ENCODE measurements at places on chromosomes 13 and 19.

GRCh38 chr13:51063909-51064308 lies 47.2 kb downstream of the C13orf42 start:
- DNase-seq = no peak

- DNase-seq = no peak
These were observed 10.4 kb downstream of the SBK2 start for GRCh38 chr19:55526216-55527196.

GRCh38 chr13:98216135-98216565 lies 39.1 kb upstream of the RNF113B start:
- no peak for DNase-seq

DNA sequence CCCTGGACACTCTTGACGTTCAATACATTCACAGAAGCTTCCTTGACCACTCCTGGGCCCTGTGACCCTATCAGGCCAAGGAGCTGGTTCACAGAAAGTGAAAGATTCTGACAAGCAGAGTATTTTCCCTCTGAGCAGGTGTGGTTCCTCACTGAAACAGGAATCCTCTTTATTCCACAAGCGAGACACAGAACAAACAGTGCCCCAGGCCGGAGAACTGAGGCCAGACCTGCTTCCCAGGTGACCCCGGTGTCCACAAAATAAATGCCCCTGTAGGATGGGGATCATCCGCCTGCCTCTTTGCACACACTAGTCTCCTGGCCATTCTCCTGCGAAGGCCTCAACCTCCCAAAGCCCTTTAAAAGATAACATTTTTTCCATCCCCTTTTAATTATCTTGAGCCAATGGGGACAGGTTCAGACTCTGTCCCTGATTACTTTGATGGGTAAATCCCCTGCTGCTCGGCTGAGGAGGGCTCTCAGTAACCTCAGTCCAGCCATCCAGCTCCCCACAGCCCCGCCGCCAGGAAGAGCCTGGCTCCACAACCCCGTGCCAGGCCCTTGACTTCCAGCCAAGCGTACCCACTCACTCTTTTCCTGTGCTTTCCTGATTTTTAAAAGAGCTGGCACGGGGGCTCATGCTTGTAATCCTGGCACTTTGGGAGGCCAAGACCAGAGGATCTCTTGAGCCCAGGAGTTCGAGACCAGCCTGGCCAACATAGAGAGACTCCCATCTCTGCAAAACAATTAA lies 129.1 kb downstream of the FOXO1 start:
- DNase-seq = no peak

DNA sequence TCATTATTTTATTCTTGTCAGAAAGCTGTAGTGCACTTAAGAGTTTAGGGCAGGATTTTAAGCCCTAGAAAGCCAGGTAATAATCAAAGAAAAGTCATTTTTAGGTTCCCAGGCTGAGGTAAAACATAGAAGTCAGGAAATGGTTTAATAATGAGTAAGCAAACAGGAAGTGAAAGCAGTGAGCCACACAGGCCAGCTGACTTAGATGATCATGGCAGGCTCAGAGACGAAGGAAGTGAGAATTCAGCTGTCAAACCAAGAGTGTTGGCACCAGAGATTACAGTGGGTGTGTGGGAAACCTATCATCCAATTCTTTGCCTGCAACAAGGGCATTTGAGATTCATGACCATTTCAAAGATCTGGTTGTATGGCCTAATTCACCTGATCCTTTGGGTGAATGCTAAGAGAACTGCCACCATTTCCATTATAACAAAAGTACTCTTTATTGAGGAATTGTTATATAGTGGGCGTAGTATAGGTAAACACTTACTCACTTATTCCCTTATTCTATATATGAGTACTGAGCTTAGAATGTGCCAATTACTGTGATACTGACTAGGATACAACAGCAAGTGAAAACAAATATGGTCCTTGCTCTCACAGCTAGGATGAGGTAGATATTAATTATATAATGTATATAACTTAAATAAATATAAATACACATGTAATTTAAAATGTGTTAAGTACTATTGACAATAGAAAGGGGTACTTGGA lies 103.7 kb upstream of the EDNRB start:
- no peak for DNase-seq

- DNase-seq = no peak
These were observed 122.2 kb downstream of the KDM4B start for GRCh38 chr19:5091018-5091683.

DNA sequence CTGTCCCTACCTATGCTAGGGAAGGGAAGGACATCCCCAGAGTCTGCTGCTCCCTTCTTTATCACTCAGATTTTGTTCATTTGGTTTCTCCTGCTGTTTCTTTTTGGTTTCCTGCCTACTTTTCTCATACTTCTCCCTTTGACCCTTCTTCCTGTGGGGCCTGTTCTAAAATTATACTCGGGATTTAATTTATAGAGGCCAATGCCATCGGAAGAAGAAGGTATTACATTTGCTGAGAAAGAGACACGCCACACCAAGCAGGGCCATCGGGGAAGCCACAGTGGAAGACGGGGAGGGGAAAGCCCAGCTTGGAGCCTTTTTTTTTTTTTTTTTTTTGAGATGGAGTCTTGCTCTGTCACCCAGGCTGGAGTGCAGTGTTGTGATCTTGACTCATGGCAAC lies 46.8 kb upstream of the FARP1 start:
- DNase-seq = no peak

Data from tibial nerve (tissue), 4 donors.